Activated CD4-positive, alpha-beta T cell treated with anti-CD3 and anti-CD28 coated beads, Interleukin-10, Interleukin-2, amounts not matched to agents 100 ng/mL and 50 ng/mL, durations not matched to agents 16 hours and 8 hours (primary cell): ENCODE measurements at places on chromosomes 2 and 18.

GRCh38 chr2:237025090-237025865 is 60.4 kb upstream of the COPS8 start:
- DNase-seq = no peak

GRCh38 chr2:231411237-231411636 is 15.7 kb downstream of the B3GNT7 start:
- DNase-seq = no peak

- no peak for DNase-seq
These were observed 484.8 kb upstream of the CNTNAP5 start for GRCh38 chr2:123540291-123540690.

DNA sequence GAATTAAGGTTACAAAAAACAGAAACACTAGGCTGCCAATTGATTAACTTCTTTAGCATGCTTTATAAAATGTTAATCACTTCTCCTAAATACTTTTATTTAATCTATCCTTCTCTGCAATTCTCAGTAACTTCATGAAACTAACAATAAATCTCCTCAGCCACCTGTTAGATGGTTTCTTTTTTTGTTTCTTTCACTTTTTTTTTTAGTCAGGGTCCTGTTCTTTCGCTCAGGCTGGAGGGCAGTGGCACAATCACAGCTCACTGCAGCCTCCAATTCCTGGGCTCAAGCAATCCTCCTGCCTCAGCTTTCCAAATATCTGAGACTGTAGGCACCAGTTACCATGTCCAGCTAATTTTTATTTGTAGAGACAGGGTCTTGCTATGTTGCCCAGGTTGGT is 213.4 kb upstream of the STK17B start:
- no peak for DNase-seq

- no peak for DNase-seq
These were observed 130.8 kb upstream of the NT5C1B start for GRCh38 chr2:18719978-18720775.

- no peak for DNase-seq
These were observed 86.1 kb upstream of the GPC1 start for GRCh38 chr2:240349133-240350005.

- no peak for DNase-seq
These were observed 14.1 kb downstream of the LIMS1 start for GRCh38 chr2:108548208-108549003.

- no peak for DNase-seq
These were observed 143.9 kb downstream of the PXDN start for GRCh38 chr2:1600191-1601066.

DNA sequence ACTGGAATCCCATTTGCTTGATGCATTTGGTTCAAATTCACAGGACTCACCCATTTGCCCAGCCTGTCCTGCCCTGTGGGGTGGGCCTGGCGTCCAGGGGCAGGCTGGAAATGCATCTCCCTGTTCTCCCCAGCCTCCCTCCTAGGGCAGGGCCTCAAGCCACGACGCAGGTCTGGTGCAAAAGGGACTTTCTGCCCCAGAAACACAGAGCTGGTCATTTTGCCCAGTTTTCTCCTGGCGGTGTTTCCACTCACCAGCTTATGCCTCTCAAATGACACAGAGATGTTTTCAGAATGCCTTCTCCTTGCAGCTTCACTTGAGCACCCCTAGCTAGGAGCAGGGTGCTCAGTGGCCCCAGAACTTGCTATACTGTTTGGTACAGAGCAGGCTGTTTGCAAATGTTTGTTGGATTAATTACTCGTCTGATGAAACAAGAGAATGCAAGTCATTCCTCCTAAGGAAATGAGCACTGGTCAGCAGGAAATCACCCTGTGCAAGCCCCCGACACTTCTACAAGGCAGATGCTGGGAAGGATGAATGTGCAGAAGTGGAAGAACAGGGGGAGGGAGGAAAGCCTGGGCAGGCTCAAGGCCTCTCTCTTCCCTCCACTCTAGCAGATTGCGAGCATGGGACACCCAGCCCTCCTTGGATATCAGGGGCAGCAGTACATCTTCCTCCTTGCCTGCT is 164.3 kb upstream of the APCDD1 start:
- no peak for DNase-seq
